ENCODE measurements at places on chromosomes 2 and 18.
A peak's percentile ranks its signal among the peaks of the same experiment; 100 is the strongest.

DNA sequence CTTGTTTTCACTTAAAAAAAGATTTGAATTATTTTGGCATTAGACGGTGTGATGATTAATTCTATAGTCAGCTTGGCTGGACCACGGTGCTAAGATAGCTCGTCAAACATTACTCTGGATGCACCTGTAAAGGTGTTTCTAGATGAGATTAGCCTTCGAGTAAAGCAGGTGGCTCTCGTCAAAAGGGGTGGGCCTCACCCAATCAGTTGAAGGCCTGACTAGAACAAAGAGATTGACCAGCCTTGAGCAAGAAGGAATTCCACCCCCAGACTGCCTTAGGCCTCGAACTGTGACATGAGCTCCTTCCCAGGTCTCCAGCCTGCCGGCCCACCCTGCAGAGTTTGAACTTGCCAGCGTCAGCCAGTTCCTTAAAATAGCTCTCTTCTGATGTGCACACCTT lies 73.4 kb downstream of the TWIST2 start:
- no peak for DNase-seq

GRCh38 chr2:29706171-29706720 lies 215.1 kb downstream of the ALK start:
- no peak for DNase-seq

GRCh38 chr2:116819355-116819754 lies 995.1 kb upstream of the DDX18 start:
- no peak for DNase-seq

- DNase-seq, result no peak
Observed at GRCh38 chr2:233354500-233354924, 218 bp downstream of the DGKD start.

- DNase-seq, result no peak
Observed at GRCh38 chr2:187971893-187972292, 319.8 kb upstream of the GULP1 start.

DNA sequence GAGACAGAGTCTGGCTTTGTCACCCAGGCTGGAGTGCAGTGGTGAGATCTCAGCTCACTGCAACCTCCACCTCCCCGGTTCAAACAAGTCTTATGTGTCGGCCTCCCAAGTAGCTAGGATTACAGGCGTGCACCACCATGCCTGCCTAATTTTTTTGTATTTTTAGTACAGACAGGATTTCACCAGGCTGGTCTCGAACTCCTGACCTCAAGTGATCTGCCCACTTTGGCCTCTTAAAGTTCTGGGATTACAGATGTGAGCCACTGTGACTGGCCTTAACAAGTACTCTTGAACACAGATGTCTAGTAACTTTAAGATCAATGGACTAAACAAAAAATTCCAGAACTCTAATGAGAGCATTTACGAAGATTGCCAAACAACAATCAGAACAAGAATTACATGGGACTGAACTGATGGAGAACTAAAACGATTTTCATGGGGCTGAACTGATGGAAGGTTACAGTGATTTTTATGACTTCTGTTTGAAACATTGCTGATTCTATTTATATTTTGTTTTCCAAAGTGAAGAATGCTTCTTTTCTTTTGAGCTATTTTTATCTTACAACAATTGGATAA lies 46.5 kb upstream of the ST3GAL5 start:
- DNase-seq, result no peak

GRCh38 chr2:85420536-85421259 lies 2.2 kb downstream of the SH2D6 start:
- peak; percentile 97 for DNase-seq

- DNase-seq, result no peak
Observed at GRCh38 chr2:196234672-196235071, 63.3 kb upstream of the STK17B start.

DNA sequence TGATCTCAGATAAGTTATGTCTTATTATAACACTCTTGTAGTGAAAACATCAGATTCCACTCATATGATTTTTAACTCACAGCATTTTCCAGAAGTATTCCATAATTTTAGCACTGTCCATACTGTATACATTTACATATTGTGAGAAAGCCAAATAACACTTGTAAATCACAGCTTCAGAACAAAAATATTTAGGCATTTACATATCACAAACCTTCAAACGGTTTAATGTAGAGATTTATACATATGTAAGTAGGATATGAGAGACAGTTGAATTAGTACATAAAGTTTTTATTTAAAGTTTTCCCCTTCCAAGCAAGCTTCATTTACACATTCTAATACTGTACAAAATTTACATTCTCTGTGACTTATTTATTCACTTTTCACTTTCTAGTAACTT lies 100.4 kb downstream of the KLHL14 start:
- DNase-seq, result no peak

GRCh38 chr2:181106229-181106628 lies 125.8 kb downstream of the UBE2E3 start:
- no peak for DNase-seq

DNA sequence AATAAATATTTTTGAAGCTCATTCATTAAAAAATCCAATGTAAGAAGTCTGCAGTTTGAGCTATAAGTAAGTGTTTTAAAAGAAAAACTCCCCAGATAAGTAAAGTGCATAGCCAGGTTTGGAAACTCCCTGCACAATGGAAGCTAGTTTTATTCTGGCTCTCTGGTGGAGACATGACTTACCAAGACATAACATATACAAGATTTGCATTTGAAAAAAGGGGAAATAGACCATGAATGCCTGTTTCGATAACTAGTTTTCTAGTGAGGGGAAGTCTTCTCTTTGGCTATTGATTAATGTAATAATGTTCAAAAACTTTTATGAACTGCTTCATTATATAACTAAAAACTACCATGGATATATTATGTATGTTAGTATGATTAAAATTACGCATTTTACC lies 435.2 kb downstream of the ARHGAP15 start:
- DNase-seq, result no peak

DNA sequence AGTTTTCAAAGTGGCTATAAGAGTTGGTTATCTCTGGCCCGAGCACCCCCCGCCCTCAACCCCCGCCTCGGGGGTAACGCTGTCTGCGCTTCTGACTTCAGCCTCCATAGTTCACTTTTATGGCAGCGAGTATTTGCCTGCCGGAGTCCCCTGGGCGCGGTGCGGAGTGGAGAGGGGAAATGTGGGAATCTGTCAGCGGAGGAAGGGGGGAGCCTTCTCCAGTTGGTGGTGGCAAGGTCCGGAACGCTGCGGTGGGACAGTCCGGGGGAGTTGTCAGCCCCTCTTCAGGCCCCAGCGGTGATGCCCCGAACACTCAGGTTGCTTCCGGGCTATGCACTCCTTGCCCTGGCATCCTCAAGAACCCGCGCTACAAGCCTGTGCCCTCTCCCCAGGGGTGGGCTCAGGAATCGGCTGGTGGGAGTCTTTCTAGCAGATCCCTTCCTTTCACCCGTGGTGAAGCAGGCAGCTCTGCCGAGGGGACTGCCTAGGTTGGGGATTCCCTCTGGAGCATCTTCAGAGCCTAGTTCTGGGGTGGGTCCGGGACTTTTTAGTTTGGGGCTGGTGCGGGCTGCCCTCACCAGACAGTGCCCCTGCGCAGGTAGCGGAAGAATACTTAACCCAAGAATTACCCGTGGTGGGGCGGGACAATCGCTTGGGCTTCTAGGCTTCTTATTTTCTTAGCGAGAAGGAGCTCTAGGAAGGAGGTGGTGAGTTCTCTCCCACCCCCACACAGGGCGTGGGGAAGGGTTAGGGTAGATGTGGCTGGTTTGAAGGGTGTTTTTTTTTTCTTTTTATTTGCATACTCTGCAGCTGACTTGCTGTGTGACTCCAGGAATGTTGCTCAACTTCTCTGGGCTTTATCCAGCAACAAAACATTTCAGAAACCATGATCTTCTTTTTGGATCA lies 1.6 kb downstream of the ATOH8 start:
- no peak for DNase-seq

DNA sequence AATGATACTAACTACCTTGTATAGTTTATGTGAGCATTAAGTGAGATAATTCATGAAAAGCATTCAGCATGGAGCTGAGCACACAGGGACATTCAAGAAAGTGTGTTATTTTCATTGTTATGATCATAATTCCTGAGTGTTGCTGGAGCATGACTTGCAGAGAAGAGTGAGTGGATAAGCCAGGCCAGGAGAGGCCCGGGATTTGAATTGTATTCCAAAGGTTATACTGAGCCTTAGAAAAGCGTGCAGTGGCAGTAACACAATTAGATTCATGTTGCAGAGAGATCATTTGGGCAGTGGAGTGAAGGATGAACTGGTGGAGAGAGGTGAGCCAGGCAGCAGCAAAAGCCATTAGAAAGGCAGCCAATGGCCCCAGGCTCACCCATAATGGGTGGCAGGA lies 142.9 kb upstream of the SH3BP4 start:
- no peak for DNase-seq

GRCh38 chr18:21049306-21049705 lies 62.3 kb downstream of the ROCK1 start:
- DNase-seq, result no peak

DNA sequence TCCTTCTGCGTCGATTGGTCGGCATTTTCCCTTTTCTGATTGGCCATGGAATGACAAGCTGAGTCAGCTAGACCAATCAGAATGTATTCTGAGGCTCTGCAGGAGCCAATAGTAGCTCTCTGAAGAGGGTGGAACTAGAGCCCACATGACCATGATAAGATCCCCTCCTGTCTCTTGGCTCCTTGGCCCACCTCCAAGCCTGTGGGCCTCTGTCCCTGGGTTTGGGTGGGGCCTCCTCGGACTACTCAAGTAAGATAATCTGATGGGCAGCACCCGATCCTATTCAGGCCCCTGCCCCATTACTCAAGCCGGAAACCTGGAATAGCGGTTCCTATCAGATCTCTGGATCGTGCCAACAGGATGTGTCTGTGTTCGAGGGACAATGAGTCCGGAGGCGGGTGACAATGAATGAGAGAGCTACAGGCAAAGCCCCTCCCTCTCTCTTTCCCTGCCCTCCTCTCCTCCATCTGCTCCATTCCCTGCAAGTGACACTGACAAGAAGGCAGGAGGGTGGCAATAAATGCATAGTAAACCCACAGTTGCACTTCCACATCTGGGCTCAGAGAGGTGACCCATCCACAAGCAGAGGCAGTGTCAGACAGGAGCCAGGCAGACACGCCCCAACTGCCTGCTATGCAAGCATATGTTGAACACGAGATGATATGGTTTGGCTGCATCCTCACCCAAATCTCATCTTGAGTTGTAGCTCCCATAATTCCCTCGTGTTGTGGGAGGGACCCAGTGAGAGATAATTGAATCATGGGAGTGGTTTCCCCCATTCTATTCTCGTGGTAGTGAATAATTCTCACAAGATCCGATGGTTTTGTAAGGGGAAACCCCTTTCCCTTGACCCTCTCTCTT lies 114.7 kb downstream of the TNS1 start:
- DNase-seq, result no peak

- peak; percentile 50 for DNase-seq
Observed at GRCh38 chr18:3816610-3817363, 366.8 kb downstream of the TGIF1 start.

DNA sequence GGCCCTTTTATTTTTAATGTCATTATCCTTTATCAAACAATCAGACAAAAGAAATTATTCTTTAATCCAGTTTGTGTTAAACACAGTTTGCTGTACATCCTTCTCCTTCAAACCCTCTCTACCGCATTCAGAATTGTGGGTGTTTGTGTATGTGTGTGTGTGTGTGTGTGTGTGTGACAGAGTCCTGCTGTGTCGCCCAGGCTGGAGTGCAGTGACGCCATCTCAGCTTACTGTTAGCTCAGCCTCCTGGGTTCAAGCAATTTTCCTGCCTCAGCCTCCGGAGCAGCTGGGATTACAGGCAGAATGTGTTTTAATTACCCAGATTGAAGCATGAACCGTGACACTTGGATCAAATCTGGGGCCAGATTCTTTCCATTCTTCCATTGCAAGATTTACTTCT lies 723.7 kb downstream of the DCDC2C start:
- DNase-seq, result no peak

DNA sequence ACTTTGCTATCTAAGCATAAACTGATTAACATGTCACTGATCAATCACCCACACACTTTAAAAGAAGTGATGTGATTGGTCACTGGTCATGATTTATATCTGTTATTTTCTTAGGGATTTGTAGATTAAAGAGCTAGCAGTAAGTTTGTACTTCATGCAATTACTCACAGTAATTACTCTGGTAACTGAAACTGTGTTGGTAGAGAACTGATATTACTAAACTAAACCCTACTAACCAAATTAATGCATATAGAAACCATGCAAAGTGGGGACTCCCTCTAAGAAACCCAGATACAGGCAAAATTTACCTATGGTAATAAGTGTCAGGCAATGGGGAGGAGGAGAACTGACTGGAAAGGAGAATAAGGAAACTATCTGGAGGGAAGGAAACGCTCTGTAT lies 44.8 kb upstream of the C2orf15 start:
- DNase-seq, result no peak

DNA sequence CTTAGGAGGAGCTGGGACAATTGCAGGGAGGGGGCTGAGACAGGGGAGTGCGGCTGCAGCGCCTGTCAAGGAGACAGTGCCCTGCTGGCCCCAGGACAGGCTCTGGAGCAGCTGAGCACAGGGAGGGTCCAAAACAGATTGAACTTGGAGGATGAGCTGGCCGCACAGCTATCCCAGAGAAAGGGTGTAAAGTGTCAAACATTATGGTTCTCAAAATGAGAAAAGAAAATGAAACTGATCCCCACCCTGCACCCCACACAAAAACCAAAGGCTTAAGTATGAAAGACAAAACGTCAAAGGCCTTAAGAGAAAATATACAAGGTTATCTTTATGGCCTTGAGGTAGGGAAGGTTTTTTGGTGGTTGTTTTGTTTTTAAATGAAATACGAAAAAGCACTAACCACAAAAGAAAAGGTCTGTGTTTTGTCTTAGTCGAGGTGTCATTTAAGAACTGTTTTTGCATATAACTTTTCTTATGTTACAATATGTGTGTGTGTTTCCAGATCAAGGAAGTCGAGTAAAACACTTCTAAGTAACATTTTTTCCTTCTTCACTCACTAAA lies 111.8 kb downstream of the HDAC4 start:
- DNase-seq, result no peak

DNA sequence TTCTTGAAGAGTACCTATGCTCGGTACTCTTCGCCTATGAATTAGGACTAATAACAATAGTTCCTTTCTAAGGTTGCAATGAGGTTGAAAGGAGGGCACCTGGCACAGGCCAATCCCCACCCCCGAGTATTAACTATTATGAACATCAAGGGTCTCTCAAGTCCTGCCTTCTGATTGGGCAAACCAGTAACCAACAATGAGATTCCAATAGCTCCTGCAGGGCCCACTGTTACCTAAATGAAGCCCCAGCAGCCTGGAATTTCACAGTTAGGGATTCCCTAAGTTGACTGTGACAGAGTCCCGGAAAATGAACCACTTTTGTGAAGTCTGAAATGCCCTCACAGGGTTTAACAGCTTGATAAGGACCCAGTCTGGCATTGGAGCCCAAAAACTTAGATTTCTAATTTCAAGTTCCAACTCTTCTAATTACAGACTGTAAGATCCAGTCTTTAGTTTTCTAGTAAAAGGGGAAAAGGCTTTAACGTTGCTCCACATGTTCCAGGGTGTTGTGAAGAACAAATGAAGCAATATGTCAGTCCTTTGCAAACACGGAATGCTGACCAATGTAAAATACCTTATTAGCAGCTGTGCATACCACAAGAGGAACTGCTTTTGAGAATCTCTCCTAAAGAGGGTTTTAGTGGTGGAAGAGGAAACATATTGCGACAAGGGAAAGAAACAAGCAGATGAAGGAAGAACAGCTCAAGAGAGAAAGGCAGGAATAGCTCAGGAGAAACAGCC lies 277.7 kb upstream of the MAP2 start:
- DNase-seq, result no peak

GRCh38 chr2:25722224-25722623 lies 48.8 kb upstream of the DTNB start:
- DNase-seq, result no peak

Data from esophagus muscularis mucosa (tissue), 4 donors.